ENCODE measurements at places on chromosomes 6 and 20. TPM values are rescaled to one million over a fixed set of nuclear protein-coding genes. Genes with fewer than 3 reads are reported as not detected.

GRCh38 chr6:73608761-73609160, 45.0 kb downstream of the SLC17A5 start:
- DNase-seq, result no peak

DNA sequence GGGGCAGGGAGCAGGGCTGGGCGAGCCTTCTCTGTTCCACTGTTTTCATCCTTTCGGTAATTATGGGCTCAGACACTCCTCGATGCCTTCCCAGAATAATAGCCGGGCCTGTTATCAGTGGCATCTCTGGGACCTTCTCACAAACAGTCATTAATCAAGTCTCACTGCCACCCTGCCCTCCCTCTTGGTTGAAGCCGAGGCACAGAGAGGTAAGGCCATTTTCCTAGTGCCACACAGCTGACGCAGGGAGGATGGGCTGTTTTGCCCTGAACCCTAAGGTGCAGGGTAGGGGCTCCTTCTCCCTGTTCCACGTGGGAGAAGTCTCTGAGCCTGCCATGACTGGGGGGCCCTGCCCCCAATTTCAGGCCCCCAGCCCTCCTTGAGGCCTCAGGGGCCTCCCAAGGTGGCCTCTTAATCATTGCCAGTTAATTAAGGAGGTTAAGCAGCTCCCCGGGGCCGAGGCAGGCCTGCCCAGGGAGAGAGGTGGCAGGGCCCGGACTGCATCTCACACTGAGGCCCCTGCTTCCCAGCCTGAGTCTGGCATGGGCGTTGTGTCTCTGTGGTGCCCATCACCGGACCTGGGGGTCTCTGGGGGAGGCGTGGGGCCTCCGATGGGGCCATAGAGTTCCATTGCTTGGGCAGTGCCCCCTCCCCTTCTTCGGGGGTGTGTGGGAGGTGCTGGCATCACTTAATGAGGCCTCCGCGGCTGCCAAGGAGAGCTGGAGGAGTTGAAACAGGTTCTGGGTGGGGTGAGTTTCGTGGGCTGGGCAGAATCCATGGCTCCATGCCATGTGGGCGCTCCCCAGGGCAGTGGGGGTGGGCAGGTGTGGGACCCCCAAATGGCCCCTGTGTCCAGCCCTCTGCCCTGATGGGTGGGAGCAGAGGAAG, 42.9 kb downstream of the CEBPB start:
- no peak for DNase-seq

GRCh38 chr6:25248123-25248522, 31.1 kb upstream of the CARMIL1 start:
- no peak for DNase-seq

GRCh38 chr20:25239387-25240370, 8.2 kb upstream of the PYGB start:
- DNase-seq, result no peak

GRCh38 chr20:52372169-52372568, 180.6 kb upstream of the ZFP64 start:
- DNase-seq, result no peak

DNA sequence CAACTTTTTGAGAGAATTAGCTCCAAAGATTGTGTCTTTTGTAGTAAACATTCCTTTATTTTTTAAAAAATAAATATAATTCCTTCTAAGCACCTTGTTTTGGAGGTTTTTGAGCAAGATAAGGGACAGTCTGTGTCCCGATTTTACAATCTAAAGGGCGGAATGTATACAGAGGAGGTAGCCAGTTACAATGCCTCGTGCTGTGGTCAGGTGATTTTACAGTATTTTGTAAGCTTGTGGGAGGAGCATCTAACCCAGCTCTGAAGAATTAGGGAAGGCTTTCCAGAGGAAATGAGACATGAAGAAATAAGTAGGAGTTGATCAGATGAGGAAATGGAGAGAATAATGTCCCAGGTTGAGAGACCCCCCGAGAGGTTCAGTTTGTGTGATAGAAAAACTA, 1.3 kb downstream of the HINT3 start:
- DNase-seq, result no peak

DNA sequence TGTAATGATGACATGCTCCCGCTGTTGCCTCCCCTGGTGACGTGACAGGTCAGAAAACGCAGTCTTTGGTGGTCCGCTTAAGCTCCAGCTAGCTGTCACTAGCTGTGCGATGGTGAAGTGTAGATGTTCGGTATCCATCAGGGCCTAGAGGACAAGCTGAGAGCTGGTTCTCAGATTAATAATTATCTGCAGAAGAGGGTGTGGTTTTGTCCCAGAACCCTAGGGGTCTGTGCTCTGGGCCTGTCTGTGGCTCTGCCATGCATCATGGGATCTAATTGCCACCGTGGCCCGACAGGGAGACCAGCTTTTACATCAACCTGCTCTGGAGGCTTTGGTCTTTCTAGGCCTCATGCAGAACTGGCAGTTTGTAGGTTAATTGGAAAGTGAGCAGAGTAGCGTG, 34.1 kb downstream of the ERMARD start:
- DNase-seq, result no peak

DNA sequence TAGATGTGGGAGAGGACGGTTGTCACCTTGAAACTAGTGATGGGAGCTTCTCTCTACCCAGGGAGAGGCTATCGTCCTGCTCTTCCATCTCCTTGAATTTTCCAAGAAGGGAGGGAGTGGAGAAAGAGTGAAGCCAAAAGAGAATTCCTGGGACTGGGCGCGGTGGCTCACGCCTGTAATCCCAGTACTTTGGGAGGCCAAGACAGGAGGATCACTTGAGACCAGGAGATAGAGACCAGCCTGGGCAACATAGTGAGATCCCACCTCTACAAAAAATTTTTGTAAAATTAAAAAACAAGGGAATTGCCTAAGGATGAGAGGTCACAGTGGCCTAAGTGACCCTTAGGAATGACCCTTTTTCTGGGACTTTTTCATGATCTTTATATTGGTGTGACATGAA, 8.8 kb downstream of the MYH7B start:
- DNase-seq, result no peak

DNA sequence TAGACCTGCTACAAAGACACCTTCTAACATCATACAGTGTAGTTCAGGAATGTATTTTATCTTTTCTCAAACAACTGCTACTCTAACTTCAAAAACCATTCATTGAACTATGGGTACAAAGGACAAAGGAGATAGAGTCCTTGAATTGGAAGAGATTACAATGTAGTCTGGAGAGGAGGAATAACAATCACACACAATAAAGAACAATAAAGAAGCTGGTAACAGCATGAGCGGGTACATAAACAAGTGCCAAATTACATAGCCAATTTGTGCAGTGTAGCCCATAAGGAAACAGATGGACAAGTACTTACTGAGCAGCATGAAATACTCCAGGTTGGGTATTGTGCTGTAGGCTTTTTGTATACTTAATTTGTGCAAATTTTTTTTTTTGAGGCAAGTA, 44.3 kb downstream of the OSTM1 start:
- DNase-seq, result no peak

DNA sequence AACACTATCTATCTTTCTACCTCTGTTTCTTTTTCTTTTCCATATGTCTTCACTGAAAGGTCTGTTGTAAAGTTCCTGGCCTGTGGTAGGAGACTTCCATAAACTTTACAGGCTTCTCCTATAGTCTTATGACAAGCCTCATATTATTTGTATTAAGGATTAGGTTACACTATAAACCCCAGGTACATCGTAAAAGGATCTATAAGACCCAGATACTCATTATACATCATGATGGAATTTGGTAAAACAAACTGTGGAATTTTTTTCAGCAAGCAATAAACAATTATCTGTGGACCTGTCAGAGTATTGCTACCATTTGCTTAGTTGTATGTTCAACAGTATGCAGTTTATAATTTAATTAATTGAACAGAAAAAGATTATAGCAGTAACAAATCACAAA, 55.5 kb downstream of the RFX6 start:
- DNase-seq, result no peak

- DNase-seq, result no peak
These were observed 72.4 kb upstream of the TMEM181 start for GRCh38 chr6:158487495-158487894.

GRCh38 chr6:107668743-107669474, 155.2 kb downstream of the SCML4 start:
- DNase-seq, result no peak

DNA sequence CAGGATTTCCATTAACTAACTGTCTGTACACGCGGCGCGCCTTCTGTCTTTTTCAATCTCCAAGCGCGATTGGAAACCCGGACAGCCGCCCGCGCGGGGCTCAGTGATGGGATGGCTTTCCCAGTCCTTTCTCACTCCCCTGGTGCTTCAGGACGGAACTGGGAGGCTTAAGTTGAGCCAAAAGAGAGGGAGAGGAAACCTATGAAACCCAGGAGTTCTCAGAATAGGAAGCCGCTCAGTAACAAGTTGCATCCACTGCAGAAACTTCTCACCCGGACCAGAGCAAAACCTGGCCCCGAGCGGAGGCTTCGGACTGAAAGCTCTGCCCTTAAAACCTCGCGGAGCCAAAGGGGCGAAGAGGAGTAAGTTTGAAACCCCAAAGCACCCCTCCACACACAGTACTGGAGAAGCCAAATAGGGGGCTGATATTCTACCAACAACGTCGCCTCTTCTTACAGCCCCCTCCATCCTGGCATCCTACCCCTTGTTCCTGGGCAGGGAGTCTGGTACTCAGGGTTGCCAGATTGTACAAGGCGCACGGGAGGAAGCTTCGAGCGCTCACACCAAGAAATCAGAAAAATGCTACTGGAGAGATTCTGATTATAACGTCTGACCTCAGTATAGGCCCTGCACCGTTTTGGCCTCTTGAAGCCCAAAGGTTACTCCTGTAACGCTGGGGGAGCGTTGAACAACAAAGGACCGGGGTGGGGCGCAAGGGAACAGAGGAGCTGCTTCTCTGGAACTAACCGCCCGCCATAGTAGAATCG, 906 bp upstream of the COL12A1 start:
- DNase-seq, result no peak

Gene GRIK2
- total RNA-seq, result 0.39 TPM

Gene MRAP2
- 0.23 TPM for total RNA-seq

Gene CPNE5
- 25.7 TPM for total RNA-seq

Gene PTGIS
- 0.53 TPM for total RNA-seq
